ENCODE measurements at places on chromosomes 12 and 14.

DNA sequence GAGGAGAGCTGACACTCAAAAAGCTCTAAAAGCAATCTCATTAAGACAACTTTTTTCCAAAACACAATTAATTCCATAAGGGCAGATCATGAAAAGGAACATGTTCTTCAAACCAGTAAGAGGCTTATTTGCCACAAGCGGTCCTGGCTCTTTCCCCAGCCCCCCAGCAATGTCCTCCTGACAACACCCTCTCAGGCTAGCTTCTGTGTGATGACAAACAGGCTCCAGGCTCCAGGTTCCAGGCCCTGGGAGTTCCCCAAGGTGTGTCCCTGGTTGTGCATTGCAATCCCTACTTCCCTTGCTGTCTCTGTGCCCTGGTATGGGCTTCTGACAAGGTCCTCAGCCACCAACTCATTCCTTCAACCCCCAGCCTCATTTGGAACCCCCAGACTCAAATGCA lies 8.9 kb downstream of the HVCN1 start:
- no peak for DNase-seq

- DNase-seq = no peak
Observed at GRCh38 chr12:130494736-130495135, 157.0 kb downstream of the PIWIL1 start.

GRCh38 chr14:33232031-33232430 lies 293.4 kb downstream of the NPAS3 start:
- DNase-seq = no peak

DNA sequence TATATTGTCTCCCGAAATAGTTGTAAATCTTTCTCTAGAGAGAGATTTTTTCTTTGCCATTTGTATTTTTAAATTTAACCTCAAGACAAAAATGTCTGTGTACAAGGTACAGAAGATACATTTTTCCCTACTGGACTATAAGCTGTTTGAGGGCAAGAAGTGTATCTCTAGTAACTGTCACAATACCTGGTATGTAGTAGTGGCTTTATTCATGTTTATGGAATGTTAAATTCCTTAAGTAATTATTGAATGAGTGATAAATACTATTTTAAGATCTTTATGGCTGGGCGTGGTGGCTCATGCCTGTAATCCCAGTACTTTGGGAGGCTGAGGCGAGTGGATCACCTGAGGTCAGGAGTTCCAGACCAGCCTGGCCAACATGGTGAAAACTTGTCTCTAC lies 24.4 kb upstream of the CDK17 start:
- no peak for DNase-seq

GRCh38 chr12:63068857-63069442 lies 82.1 kb downstream of the AVPR1A start:
- DNase-seq = peak; percentile 49

- peak; percentile 20 for DNase-seq
Observed at GRCh38 chr14:30656190-30656632, 34.1 kb downstream of the SCFD1 start.

GRCh38 chr12:84412226-84412625 lies 500.4 kb downstream of the SLC6A15 start:
- no peak for DNase-seq

GRCh38 chr12:106978035-106978800 lies 8.7 kb downstream of the MTERF2 start:
- no peak for DNase-seq

- DNase-seq = no peak
Observed at GRCh38 chr14:75944607-75945241, 37.1 kb downstream of the TGFB3 start.

- DNase-seq = peak; percentile 99
Observed at GRCh38 chr12:56117778-56118687, at the start of gene ZC3H10. Gene ZC3H10, plus strand, starts transcription at chr12:56118266. Its CDS starts 2,297 bp downstream, at chr12:56120563.

DNA sequence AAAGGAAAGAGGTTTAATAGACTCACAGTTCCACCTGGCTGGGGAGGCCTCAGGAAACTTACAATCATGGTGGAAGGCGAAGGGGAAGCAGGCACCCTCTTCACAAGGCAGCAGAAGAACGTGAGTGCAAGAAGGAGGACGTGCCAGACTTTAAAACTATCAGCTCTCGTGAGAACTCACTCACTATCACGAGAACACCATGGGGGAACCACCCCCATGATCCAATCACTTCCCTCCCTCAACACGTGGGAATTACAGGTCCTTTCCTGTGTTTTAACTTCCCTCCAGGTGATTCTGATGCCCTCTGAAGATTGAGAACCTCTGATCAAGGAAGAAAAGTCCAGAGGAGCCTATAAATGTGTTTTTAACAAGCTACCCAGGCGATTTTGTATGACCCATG lies 358.7 kb downstream of the MED13L start:
- no peak for DNase-seq

DNA sequence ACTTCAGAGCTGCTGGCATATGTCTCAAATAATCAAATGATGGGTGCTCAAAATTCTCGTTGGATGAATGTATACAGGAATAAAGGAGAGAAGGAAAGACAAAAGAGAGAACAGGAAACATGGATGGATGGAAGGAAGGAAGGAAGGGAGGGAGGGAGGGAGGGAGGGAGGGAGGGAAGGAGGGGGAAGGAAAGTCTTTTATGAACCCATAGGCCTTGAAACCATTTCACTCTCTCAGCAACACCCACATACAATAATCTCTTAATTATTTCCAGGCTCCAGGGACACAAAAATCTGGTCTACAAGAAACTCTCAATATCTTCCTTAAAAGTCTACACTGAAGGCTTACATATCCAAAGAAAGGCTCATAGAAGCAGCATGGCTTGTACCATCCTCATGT lies 363.4 kb upstream of the TMPO start:
- no peak for DNase-seq

DNA sequence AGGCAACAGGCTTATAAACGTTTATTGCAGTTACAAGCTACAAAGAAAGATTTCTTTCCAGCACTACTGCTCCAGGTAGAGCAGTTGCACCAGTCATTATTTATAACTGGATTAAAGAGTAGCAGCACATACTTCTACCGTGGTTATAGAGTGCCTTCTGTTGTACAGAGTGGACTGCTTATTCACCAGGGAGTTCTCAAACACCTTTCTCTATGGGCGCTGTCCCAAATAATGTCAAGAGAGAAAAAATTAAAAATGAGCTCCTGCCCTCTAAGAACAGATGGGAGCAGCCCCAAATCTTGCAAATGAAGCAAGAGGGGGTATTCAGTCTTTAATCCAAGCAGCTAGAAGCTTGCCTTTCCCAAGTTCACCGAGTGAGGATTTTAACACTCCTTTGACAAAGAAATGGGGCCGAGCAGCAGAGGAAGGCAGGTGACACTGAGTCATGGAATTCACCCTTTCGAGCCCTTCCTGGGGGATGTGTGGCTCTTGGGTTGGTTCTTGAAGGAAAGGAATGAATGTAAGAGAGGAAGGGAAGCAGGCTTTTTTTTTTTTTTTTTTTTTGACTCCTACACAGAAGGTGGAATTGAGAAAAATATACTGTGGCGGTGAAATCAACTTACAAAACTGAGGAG lies 181.2 kb downstream of the PRKCH start:
- DNase-seq = no peak

DNA sequence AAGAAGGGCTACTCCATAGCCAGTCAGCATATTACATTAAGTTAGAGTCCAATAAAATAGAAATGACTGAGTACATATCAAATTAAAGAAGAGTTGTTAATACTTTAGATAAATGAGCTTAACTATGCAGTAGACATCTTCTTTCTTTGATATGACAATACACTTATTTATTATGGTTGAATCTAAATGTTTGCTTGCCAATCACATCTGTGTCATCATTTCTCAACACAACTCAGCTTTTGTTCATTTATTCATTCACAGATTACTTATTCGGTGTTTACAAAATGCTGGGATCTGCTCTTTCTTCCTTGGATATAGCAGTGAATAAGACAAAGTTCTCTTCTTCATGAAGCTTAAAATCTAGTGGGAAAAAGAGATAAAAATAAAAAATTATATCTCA lies 614.6 kb upstream of the ATP2B1 start:
- DNase-seq = no peak

GRCh38 chr14:55572578-55572977 lies 7.4 kb upstream of the KTN1 start:
- DNase-seq = no peak

- DNase-seq = no peak
Observed at GRCh38 chr12:37672655-37673260, 643.8 kb upstream of the ALG10B start.

DNA sequence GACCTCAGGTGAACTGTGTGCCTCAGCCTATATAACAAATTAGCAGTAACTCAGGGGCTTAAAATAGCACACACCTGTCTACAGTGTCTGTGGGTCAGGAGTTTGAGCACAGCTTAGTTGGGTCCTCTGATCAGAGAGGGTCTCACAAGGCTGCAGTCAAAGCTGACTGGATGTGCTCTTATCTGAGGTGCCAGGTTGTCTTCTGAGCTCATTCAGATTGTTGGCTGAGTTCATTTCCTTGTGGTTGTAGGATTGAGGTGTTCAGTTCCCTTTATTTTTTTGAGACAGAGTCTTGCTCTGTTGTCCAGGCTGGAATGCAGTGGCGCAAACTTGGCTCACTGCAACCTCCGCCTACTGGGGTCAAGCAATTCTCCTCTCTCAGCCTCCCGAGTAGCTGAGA lies 164.7 kb downstream of the ADCK1 start:
- DNase-seq = no peak

- no peak for DNase-seq
Observed at GRCh38 chr12:65015850-65016249, 105.3 kb downstream of the WIF1 start.

DNA sequence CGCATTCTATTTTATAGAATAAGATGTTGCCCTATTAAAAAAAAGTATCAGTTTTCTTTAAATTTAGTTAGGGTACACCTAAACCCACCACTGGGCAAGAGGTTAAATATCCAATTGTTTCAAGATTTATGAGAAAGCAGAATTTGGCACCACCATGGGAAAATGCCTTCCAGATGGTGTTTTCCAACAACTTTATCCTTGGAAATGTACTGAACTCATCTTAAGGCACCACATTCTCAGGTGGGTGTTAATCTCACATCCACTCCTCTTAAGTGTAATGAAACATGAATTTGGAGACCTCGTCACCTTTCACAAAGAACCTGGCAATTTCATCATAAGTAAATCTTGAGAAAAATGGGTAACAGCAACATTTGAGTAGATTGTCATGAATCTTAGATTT lies 13.1 kb downstream of the CBX5 start:
- no peak for DNase-seq

- peak; percentile 86 for DNase-seq
Observed at GRCh38 chr14:21525962-21526671, at the start of gene SALL2. Gene SALL2, minus strand, starts transcription at chr14:21526346. Its CDS starts 219 bp downstream, at chr14:21526127.

DNA sequence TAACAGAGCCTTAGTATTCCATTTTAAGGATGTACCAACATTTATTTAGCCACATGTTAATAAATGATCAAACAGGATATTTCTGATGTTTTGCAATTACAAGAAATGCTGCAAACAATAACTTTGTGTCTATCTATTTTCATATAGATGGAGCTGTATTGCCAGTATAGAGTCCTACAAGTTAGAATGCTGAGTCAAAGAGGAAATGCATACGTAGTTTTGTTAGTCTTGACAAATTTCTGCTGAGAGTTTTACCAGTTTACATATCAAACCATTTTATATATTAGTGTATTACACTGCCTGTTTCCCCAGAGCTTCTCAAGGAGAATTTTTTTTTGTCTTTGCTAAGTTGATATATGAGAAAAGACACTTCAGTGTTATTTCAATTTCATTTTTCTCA lies 541.7 kb downstream of the SLC16A7 start:
- DNase-seq = no peak

- no peak for DNase-seq
Observed at GRCh38 chr14:30507209-30507608, 51.7 kb upstream of the G2E3 start.

DNA sequence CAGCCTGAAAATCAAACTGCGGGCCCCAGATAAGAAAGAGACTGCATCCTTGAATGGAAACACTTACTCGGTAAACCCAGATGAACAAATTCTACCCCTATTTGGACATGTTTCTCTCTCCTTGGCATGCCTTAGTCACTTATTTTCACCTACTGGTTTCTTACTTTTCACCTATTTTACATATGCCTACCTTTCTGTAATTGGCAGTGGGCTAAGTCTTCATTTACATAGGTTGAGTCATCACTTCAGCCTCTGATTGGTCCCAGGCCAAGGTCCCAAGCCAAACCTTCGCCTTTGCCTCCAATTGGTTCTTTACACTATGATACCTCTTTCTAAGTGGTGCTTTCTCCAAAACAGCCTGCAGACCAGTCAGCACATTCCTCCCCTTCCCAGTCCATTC lies 111.3 kb downstream of the DYRK2 start:
- DNase-seq = no peak

DNA sequence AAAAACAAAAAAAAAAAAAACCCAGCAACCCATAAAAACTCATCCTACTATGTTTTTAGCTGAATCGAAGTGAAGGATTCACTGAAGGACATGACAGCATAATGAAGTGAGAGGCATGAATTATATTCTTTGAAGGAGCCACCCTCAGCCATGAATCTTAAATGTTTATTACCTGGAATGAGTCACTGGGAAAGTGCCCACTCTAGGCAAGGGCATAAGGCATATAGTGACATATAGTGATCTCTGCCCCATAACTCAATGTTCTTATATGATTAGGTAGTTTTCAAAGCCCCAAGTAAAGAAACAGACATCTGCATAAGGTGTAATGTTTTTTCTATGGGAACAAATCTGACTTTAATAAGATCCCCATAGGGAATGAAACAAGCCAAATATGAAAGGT lies 79.9 kb downstream of the MDGA2 start:
- no peak for DNase-seq

DNA sequence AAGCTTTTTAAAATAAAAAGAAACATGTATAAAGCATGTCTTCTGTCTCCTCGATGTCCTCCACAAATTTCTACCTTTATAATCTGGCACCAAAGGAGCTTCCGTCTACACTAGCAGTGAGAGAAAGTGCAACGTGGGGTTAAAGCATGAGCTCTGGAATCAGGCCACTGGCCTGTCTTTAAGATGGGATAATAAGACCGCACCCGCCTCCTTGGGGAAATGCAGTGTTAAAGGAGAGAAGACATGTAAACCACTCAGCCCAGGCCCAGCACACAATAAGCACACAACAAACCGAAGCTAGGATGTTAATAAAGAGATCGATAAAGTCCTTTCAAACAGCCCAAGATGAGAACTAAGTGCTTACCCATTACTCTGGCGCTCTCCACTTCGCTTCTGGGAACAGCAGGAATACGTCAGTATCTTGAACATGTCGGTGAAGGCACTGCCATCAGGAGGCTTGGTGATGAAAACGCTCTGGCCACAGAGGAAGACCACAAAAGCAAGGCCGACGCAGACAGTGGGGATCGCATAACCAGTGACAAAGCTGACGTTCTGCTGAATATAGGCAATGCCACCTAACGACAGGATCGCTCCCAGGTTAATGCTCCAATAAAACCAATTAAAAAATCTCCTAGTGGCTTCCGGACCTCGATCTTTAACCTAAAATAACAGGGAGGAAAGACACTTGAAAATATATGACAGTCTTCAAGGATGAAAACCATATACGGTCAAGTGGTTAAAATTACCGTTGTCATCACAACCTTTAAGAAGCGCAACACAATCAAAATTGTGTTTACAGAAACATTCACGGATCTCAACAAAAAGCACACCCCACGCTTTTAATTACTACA lies 9.1 kb downstream of the SLC15A4 start:
- DNase-seq = no peak

- DNase-seq = no peak
Observed at GRCh38 chr12:26319511-26319910, 124.1 kb downstream of the SSPN start.
